Hematopoietic multipotent progenitor cell treated with erythropoietin and hydrocortisone succinate and interleukin-3 and kit ligand, for 15 days (in vitro differentiated cells): ENCODE measurements at places on chromosomes 6 and 20.

GRCh38 chr6:434051-434705 is 42.6 kb downstream of the IRF4 start:
- no peak for DNase-seq

GRCh38 chr6:158536084-158536890 is 23.6 kb upstream of the TMEM181 start:
- peak; percentile 45 for DNase-seq

- DNase-seq: peak; percentile 74
These were observed 34.3 kb upstream of the COL9A1 start for GRCh38 chr6:70336996-70337742.

GRCh38 chr6:155314092-155314772 is at the start of gene TFB1M:
Gene TFB1M, minus strand, starts transcription at chr6:155314484. Its CDS starts 56 bp downstream, at chr6:155314428.
- DNase-seq: peak; percentile 98

DNA sequence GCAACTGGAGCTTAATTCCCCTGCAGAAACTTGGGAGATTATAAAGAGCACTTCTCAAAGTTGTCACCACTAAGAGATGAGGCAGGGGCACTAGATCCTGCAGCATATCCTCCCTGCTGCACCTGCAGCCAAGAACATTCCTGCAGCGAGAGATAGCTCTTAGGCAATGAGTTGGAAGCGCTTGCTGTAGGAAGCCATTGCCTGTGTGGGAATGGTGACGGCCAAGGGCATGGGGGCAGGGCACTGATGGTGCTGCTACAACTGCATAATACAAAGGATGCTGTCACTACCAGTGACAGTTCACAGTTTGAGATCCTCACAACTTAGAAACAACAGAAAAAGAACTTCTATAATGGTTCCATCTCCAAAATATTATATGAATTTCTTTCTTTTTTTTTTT is 89.9 kb downstream of the CDS2 start:
- no peak for DNase-seq

DNA sequence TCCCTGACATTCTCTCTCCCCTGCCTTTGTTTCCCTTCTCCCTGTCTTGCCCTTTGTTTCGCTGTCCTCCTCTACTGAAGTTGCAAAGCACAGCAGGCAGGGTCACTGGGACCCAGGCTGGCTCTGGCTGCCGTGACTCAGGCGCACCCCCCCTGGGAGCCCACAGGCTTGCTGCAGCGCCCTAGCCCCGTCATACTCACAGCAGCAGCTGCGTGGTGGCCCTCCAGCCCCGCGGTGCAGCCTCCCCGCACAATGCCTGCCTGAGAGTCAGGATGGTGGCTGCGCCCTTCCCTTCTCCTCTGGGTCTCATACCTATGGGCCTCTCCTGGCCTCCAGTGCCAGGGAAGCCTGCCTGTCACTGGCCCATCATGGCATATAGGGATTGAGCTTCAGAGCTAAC is 41.7 kb downstream of the TXNDC5 start:
- no peak for DNase-seq
